NCI-H1694 treated with DMSO at 0.1 percent for 48 hours (cell line): ENCODE measurements at places on chromosomes 7 and 10.
A peak's percentile ranks its signal among the peaks of the same experiment; 100 is the strongest.

- no peak for DNase-seq
These were observed 28.3 kb upstream of the CCDC6 start for GRCh38 chr10:59934701-59935100.

- no peak for DNase-seq
These were observed 667.3 kb upstream of the SORCS1 start for GRCh38 chr10:107831772-107832171.

- DNase-seq: no peak
These were observed at the start of gene ARHGAP22 for GRCh38 chr10:48604991-48605508. Gene ARHGAP22, minus strand, starts transcription at chr10:48605073. Its CDS starts 277 bp downstream, at chr10:48604796.

DNA sequence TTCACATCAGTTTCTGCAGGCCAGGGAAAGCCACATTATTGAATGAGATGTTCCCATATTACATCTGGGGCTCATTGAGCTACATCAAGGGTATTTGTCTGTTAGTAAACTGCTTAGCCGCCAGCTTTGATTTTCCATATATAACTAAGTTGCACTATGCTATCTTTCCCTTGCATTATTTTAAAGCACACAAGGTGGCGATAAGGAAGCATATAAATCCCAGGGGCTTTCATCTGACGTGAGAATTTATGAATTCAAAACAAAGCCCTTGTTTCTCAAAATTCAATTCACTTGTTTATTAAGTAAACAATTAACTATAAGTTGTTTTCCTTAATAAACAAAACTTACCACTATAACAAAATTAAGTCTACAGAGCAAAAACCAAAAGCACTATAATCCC, 334.1 kb upstream of the TPK1 start:
- peak; percentile 56 for DNase-seq

- no peak for DNase-seq
These were observed 298.9 kb downstream of the CSTF2T start for GRCh38 chr10:51400392-51401096.

DNA sequence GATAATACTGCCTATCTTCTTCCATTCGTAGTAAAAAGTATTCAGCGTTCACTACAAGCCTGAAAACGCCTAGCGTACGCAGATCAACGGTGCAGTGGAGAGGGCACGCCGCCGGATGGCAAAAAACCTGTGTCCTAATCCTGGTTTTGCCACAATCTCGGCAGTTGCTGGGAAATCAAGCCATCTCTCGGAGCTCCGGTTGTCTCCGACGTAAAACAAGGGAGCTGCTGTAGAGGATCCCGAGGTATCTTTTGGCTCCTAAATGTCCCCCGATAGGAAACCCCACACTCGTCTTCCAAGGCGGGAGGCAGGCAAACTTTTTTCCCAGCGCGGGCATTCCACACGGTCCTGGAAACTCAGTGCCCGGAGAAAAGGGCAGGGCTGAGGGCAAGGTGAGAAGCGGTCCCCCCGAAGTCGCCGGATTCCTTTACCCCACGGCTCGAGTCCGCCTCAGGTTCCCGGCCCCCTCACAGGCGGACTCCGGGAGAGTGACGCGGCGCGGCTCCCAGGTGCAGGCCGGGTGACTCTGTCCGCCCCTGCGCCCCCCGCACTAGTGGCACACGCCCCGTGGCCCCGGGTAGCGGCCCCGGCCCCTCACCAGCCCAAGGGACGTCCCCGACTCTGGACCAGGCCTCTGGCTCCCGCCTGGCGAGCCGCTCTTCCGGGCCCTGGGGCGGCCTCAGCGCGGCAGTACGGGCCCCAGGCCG, 649 bp downstream of the IDE start:
- no peak for DNase-seq

DNA sequence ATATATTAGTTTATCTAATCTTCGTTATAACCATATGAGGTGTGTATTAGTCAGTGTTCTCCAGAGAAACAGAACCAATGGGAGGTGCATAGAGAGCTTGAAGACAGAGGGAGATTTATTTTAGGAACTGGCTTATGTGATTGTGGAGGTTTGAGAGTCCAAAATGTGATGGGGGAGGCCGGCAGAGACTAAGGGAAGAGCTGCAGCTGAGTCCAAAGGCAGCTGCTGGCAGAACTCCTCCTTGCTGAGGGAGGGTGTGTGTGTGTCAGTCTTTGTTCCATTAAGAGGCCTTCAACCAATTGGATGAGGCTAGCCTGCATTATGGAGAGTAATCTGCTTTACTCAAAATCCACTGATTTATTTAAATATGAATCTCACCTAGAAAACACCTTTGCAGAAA, 165.1 kb downstream of the SH3PXD2A start:
- DNase-seq: no peak

DNA sequence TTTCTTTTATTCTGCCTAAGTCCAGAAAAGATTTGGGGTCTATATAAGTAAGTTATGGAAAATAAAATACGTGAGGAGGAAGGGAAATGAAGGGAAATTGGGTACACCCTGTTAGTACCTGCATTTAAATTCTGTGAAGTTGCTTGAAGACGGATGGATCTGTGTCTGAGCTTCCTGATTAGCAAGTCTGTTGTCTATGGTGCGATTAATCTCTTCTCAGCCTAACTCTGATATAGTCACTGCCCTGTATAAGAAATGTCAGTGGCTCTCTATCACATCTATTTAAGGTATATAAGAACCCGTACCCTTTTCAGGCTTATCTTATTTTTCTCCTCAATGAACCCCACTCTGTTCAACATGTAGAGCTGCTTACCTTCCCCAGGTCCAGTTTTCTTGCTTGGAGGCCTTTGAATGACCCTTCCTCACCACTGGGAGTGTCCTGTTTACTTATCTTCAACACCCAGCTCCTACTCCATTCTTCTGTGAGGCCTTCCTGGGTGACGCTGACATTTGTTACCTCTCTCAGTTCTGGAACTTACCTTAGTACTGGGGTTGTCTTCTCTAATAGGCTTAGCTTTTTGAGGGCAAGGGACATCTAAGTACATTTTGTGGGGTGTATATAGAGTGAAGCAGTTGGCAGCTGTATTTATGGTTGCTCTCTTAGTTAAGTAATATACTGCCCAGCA, 149.6 kb upstream of the PRPS1L1 start:
- DNase-seq: no peak

DNA sequence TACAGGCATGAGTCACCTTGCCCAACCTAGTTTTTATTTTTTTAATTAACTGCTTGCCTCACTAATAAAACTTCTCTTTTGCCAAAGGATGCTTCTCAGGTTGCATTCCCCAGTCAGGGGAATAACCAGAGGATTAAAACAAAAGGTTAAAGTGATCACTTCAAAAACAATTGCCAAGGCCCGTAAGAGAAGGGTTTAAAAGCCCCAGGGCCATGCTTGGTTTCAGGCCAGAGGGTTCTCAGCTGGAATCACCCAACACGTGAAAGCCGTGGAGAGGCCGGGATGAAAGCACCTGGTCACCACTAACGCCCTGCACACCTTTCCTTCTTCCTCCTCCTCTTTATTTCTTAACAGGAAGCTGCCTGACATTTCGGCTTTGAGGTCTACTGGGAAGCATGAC, 587.5 kb downstream of the PTPRN2 start:
- DNase-seq: no peak

- no peak for DNase-seq
These were observed 1.8 kb upstream of the CYP2C19 start for GRCh38 chr10:94760586-94761178.

GRCh38 chr7:108246227-108246837, 116.2 kb upstream of the LAMB4 start:
- DNase-seq: no peak

DNA sequence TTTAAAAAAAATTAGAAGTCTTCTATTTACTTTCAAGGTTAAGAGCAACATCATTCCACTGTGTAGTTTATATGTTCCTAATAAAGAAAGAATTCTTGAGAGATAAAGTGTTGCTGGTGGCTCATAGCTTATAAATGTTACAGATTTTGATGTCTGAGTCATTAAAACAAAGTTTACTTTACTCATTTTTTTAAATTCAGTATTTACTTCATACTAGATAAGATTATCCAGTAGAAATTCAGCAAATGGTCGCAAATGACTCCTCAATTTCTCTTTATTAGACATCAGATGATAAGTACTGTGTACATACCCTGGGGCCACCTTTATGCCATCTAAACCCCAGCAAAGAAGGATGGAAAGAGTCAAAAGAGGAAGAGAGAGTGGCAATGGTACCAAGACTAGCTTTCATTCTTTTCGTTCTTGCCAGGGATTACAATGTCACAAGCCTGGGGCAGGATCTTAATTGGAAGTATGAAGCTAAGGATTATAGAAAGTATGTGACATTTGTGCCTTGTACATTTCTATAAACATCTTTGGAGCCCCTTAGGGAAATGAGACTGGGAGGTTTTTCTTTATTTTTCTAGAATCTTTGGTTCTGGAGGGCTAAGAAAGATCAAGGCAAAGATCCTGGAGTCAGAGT, 206.1 kb downstream of the CHRM2 start:
- no peak for DNase-seq

DNA sequence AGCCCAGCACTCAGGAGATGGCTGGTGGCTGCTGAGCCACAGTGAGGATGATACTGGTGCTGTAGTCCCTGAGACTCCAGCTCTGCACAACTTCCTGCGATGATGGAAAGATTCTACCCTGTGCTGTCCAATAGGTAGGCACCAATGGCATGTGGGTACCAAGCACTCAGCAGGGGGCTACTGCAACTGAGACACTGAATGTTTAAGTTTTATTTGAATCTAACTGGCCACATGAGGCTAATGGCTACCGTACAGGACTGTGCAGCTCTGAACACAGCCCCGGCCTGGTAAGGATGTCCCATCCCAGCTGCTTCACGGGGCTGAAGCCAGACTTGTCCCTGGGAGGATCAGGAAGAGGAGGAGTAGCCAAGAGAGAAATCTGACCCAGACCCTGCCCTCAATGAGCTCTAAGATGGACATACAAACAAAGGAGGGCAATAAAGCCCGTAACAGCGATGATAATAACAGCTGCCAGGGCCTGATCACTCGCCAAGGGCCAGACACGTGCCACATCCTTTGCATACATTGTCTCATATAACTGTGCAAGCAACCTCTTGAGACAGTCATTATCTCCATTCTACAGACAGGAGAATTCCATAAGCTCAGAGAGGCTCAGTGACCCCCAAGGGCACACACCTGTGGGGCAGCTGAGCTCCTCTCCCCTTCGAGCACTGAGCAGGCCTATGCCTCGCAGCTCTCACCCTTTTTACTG, 3.8 kb downstream of the GPRIN2 start:
- no peak for DNase-seq

GRCh38 chr7:155358066-155358947, 60.6 kb downstream of the INSIG1 start:
- no peak for DNase-seq

- DNase-seq: no peak
These were observed 618.1 kb downstream of the SORCS3 start for GRCh38 chr10:105259201-105259600.

DNA sequence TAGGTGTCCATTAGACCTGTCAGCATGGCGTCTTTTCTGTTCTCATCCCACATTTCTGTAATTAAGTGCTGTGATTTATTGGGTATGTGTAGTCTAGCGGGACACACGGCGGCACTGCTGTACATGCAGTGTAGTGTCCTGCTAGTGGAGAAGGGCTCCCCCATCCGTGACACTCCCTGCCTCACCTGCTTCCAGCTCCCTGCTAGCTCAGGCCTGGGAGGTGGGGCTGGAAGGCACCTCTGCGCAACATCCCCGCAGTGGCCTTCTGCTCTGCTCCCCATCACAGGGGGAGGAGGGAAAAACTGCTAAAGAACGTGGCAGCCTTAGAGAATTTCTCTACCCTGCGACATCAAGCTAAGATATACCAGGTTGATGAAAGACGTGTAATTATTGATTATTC, 19.5 kb downstream of the SEPHS1 start:
- no peak for DNase-seq

DNA sequence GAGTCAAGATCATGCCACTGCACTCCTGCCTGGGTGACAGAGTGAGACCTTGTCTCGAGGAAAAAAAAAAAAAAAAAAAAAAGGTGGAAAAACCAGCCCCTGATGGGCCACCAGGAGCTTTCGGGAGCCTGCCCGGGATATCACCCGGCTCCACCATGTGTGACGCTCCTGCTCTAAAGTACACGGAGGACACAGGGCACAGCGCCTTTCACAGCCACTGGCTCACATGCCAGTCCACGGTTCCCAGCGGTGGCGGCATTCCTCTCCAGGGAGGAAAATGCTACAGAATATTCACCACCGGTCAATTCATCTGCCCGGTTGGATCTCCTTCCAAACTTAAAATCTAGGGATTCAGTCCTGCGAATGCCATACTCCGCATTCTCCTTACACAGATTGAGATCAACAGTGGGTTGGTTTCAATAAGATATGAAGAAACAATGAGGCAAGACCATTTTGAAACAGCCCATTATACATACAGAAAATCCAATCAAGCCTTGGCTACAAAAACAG, 81.2 kb downstream of the CTBP2 start:
- DNase-seq: no peak

DNA sequence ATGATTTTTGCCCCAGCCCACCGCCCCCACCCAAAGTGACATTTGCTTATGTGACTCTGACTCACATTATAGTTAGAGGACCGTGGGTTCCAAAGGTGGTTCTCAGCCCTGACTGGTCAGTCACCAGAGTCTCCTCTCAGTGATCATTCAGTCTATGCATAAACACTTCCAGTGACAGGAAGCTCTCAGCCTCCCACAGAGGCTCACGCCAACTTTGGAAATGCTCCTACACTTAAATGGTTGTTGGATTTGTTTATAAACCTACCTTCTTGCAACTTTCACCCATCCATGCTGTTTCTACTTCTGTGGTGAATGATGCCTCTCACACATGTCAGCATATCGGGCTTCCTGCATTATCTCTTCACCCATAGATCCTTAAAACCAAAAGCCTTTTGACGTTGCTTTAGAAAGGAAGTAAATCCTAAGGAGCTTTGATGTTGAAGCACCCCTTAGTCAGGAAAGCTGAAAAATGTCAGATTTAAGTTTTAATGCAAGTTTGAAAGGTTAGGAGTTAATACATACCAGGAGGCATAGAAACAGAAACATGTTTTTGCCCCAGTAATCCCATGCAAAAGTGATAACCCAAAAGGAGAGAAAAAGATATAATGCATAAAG, 46.5 kb upstream of the FGL2 start:
- no peak for DNase-seq
